ENCODE measurements at places on chromosomes 7 and 10. TPM values are rescaled to one million over a fixed set of nuclear protein-coding genes. Genes with fewer than 3 reads are reported as not detected.

The SLC13A4 gene
- 7.5 TPM for polyA plus RNA-seq

The PANK1 gene
- polyA plus RNA-seq = 18.5 TPM

The SH2D4B gene
- 0.06 TPM for polyA plus RNA-seq

The PRRT4 gene
- 1.0 TPM for polyA plus RNA-seq

The PNLIPRP2 gene
- polyA plus RNA-seq = 0.11 TPM

The P4HA1 gene
- 12.0 TPM for polyA plus RNA-seq

The SLC13A1 gene
- polyA plus RNA-seq = not detected

The TMEM140 gene
- polyA plus RNA-seq = not detected

The KNDC1 gene
- 7.5 TPM for polyA plus RNA-seq
